ENCODE measurements at places on chromosomes 2 and 18.

DNA sequence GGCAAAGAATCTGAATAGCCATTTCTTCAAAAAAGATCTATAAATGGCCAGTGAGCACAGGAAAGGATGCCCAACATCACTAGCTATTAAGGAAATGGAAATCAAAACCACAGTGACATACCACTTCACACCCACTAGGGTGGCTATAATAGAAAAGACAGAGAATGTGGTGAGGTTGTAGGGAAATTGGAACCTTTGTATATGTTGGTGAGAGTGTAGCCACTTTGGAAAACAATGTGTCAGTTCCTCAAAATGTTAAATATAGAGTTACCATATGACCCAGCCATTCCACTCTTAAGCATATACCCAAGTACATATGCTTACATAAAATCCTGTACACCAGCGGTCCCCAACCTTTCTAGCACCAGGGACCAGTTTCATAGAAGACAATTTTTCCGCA is 152.8 kb downstream of the SMAD2 start:
- DNase-seq = no peak
- no peaks in the 10 kb centered on the region for H3K36me3 ChIP-seq

DNA sequence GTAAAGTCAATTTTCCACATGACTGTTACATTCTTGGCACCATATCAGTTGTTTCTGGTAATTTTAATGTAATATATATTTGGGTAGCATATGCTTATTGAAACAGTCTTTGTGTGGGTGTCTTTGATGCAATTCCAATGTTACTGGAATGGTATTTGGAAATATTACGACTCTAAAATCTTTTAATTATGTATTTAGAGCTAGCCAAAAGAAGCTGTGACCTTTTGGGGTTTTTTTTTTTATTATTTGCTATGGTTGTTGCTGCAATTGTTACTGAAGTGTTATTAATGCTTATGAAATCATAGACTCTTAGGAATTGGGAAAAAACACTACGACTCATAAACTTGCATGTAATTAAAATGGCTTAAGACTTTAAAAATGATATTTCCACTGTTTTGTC is 95.9 kb downstream of the AOX1 start:
- H3K27ac ChIP-seq = no peak overlapping the region
- DNase-seq = no peak
- H3K4me1 ChIP-seq = no peaks in the 10 kb centered on the region
- H3K36me3 ChIP-seq = no peaks in the 10 kb centered on the region
- peaks cover 2% of the 10 kb centered on the region for H3K27me3 ChIP-seq

DNA sequence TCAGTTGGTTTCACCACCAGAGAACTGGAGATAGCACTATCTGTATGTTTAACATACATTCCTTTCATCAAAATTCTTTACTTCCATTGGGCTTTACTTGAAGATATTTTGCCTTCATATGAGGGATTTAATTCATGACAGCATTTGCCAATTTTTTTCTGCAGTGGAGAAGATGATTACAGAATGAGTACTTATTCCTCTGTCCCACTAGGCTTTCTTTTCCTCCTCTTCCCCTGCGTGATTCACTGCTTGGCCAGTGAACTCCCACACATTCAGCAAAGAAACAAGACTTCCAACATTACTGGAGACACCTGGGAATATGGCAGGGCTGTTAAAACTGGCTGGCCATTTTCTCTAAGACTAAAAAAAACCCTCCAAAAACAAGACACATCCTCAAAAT is 425.8 kb upstream of the KCNH7 start:
- no peaks in the 10 kb centered on the region for H3K36me3 ChIP-seq
- DNase-seq = no peak
- no peaks in the 10 kb centered on the region for H3K27me3 ChIP-seq
- no peak overlapping the region for H3K4me3 ChIP-seq
- no peaks in the 10 kb centered on the region for H3K4me1 ChIP-seq

DNA sequence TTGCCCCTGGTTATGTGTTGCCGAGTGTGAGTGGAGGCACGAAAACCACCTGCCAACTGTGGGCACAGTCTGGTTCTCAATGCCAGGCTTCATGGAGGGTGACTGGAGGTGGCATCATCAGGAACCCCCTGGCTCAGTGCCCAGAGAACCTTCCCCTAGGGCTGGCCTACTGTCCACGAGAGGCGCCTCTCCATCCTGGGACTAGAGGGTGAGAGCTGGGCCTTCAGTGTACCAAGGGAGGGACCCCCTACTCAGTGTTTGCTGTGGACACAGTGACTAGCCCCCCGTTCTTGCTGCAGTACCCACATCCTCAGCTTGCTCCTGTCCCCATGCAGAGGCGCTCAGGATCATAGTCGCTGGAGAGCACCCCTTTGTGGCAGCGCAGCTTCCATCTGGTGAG is 202.6 kb downstream of the HDAC4 start:
- no peaks in the 10 kb centered on the region for H3K27me3 ChIP-seq
- DNase-seq = no peak
- H3K4me1 ChIP-seq = peaks cover 26% of the 10 kb centered on the region
- no peak overlapping the region for H3K27ac ChIP-seq
- peaks cover 8% of the 10 kb centered on the region for H3K36me3 ChIP-seq

GRCh38 chr18:56799756-56800155 is 148.6 kb downstream of the WDR7 start:
- H3K4me1 ChIP-seq = no peaks in the 10 kb centered on the region
- H3K27me3 ChIP-seq = no peaks in the 10 kb centered on the region
- H3K4me3 ChIP-seq = no peak overlapping the region
- no peak for DNase-seq
- peaks cover 20% of the 10 kb centered on the region for H3K36me3 ChIP-seq

- no peaks in the 10 kb centered on the region for H3K36me3 ChIP-seq
- H3K27me3 ChIP-seq = no peaks in the 10 kb centered on the region
- no peak overlapping the region for H3K4me3 ChIP-seq
- no peak overlapping the region for H3K27ac ChIP-seq
- no peaks in the 10 kb centered on the region for H3K4me1 ChIP-seq
Observed at GRCh38 chr2:232689152-232689910, 7.8 kb upstream of the GIGYF2 start.

- H3K4me1 ChIP-seq = no peaks in the 10 kb centered on the region
- H3K27me3 ChIP-seq = peaks cover 18% of the 10 kb centered on the region
- DNase-seq = peak; percentile 79
- H3K36me3 ChIP-seq = no peaks in the 10 kb centered on the region
Observed at GRCh38 chr2:75627902-75628504, 18.6 kb upstream of the MRPL19 start.

DNA sequence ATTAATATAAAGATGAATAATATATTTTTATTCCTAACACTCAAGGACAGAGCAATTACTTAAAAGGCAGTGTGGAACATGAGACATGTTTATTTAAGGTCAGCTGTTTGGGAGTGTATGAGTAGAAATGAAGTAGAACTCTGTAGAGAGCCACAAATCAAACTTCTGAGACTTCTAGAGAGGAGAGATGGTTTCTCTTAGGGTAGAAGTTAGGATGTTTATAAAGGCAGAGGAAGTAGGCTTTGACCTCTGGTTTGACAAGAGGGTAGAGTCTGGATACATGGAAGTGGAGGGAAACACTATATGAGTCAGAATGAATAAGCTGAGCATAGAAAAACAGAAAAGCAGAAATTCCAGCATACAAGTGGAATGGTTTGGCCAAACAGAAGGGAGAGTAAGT is 262.1 kb upstream of the KLHL14 start:
- no peak for DNase-seq
- no peak overlapping the region for H3K4me3 ChIP-seq
- no peaks in the 10 kb centered on the region for H3K4me1 ChIP-seq
- no peak overlapping the region for H3K27ac ChIP-seq
- H3K36me3 ChIP-seq = no peaks in the 10 kb centered on the region
- no peaks in the 10 kb centered on the region for H3K27me3 ChIP-seq

- no peak overlapping the region for H3K27ac ChIP-seq
- no peak for DNase-seq
- no peaks in the 10 kb centered on the region for H3K36me3 ChIP-seq
- no peak overlapping the region for H3K4me3 ChIP-seq
- H3K27me3 ChIP-seq = no peaks in the 10 kb centered on the region
Observed at GRCh38 chr2:8137801-8138200, 544.1 kb upstream of the ID2 start.

GRCh38 chr2:152710713-152711112 is 6.5 kb downstream of the PRPF40A start:
- H3K27ac ChIP-seq = no peak overlapping the region
- DNase-seq = no peak
- no peak overlapping the region for H3K4me3 ChIP-seq

DNA sequence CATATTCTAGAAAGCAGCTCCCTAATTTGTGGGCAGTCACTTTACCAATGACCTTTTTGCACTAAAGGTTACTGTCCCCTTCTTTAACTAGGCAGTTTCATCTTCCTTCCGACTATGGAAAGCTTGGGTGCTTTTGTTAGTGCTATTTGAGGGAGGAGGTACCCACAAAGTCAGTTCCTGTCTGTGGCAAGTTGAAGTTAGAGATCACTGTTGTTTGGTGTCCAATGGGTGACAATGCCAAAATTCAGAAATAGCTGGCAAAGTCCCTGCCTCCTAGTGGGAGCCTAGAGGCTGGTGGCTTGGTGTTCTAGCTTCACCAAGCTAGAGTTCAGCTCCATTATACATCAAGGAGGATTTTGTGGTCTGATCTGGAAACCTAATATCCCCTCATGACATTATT is 87.1 kb upstream of the PNPT1 start:
- DNase-seq = no peak
- H3K27me3 ChIP-seq = no peaks in the 10 kb centered on the region
- no peak overlapping the region for H3K27ac ChIP-seq
- no peaks in the 10 kb centered on the region for H3K4me1 ChIP-seq

DNA sequence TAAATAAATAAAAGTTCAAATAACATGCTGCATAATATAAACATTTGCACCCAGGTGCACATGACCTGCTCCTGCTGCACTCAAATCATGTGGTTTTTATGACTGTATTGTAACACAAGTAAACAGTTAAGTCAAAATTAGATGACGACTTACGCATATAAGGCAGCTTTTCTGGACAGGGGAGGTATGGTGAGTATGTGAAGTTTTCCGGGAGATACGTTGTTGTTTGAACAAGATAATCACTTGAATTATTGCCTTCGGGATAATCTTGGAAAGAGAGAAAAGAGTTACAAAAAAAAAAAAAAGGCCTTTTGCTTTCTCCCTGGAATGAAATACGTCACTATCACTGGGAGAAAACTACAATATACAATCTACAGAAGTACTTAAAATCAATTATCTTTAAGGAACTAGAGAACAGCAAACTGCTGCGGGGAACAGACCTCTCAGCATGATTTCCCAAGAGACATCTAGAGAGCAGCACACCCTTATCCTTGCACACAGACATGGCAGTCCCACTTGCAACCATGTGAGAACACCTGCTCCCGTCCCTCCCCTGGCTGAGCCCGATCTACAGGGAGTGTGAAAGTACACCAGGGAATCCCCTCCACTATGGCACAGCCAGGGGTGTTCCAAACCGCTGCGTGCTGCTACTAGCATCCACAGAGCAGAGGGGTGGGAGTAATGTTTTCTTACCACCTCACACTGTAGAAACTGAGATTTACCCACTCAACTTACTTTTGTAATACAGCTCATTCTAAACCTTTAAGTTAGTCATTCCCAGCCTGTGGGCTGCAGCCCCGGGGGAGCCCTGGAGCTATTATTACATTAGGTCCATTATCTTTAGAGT is 26.3 kb downstream of the B4GALT6 start:
- no peak overlapping the region for H3K4me3 ChIP-seq
- peak overlapping the region; percentile 34 for H3K27ac ChIP-seq
- H3K27me3 ChIP-seq = peaks cover 6% of the 10 kb centered on the region
- peaks cover 22% of the 10 kb centered on the region for H3K4me1 ChIP-seq

- H3K4me1 ChIP-seq = peaks cover 26% of the 10 kb centered on the region
- no peak for DNase-seq
- no peak overlapping the region for H3K4me3 ChIP-seq
- H3K27me3 ChIP-seq = peaks cover 84% of the 10 kb centered on the region
Observed at GRCh38 chr2:176093898-176094249, 1.4 kb downstream of the HOXD13 start.

DNA sequence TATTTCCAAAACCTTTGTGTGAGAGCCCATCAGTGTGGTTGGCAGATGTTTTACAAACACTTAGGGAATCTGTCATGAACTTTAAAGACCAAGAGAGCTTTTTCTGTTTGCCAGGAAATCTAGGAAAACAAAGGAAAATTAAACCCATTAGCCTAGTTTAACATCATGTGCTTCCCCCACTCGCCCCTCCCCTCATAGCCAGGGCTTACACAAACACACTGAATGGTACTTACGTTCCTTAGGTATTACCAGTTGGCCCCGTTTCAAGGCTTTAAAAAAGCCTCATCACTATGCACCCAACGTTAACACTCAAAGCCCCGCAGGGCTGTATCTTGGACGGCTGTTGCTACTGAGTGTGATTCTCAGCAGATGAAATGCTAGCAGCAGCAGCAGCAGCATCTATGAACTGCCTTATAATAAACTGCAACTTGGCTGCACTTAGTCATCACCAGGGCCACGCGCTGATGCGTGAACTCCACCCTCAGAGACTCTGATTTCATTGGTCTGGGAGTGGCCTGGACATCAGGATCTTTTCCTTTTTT is 20.1 kb upstream of the TTC39C start:
- no peak overlapping the region for H3K4me3 ChIP-seq
- no peaks in the 10 kb centered on the region for H3K36me3 ChIP-seq
- no peaks in the 10 kb centered on the region for H3K27me3 ChIP-seq
- H3K27ac ChIP-seq = no peak overlapping the region

- H3K27me3 ChIP-seq = no peaks in the 10 kb centered on the region
- peaks cover 60% of the 10 kb centered on the region for H3K36me3 ChIP-seq
- no peak overlapping the region for H3K4me3 ChIP-seq
- no peaks in the 10 kb centered on the region for H3K4me1 ChIP-seq
- DNase-seq = no peak
Observed at GRCh38 chr2:216426938-216427337, 14.7 kb downstream of the SMARCAL1 start.

- H3K4me3 ChIP-seq = no peak overlapping the region
- H3K36me3 ChIP-seq = no peaks in the 10 kb centered on the region
- H3K27ac ChIP-seq = no peak overlapping the region
- H3K27me3 ChIP-seq = peaks cover 23% of the 10 kb centered on the region
Observed at GRCh38 chr18:2851771-2852170, 5.0 kb downstream of the EMILIN2 start.

DNA sequence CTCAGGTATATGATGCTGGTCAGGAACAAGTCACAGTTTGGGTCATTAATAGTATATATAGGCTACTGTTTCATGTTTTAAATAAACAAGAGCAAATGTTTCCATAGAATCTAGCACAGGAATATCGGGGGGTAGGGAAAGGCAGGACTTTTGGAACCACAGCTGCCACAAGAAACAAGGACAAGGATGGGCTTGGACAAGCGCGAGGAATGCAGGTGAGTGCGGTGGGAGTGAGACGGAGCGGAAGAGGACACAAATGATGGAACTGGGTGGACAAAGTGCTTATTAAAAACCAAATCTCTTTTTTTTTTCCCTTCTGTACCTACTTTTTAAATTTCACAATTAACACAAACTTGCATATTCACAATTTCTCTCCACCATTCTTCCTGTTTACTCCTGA is 49.1 kb downstream of the SNORC start:
- H3K36me3 ChIP-seq = no peaks in the 10 kb centered on the region
- H3K4me3 ChIP-seq = no peak overlapping the region
- peaks cover 25% of the 10 kb centered on the region for H3K27me3 ChIP-seq
- no peak overlapping the region for H3K27ac ChIP-seq
- no peaks in the 10 kb centered on the region for H3K4me1 ChIP-seq
- DNase-seq = no peak
